ENCODE measurements at places on chromosomes 5 and 9.

GRCh38 chr5:145976431-145977155 lies 40.2 kb downstream of the SH3RF2 start:
- DNase-seq, result no peak

- no peak for DNase-seq
These were observed 24.2 kb downstream of the ZBTB43 start for GRCh38 chr9:126829035-126829434.

GRCh38 chr9:131396626-131397025 lies 2.7 kb downstream of the PRRC2B start:
- no peak for DNase-seq

GRCh38 chr9:84241817-84242373 lies 98.7 kb downstream of the SLC28A3 start:
- DNase-seq, result no peak

GRCh38 chr9:133113949-133114885 lies 6.8 kb downstream of the RALGDS start:
- DNase-seq, result no peak

DNA sequence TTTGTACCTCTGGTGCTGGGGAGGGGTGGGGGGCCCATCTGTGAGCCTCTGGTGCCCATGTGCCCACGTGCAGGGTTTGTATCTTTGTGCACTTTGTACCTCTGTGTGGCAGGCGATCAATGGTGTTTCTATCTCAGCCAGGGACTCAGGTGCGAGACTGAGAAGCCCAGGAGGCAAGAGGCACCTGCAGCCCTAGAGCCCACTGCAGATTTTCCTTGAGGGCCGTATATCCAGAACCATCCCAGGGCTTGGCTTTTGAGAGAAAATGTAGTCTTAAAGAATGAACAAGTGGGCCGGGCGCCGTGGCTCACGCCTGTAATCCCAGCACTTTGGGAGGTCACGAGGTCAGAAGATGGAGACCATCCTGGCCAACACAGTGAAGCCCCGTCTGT lies 52.2 kb upstream of the KCNMB1 start:
- DNase-seq, result no peak

DNA sequence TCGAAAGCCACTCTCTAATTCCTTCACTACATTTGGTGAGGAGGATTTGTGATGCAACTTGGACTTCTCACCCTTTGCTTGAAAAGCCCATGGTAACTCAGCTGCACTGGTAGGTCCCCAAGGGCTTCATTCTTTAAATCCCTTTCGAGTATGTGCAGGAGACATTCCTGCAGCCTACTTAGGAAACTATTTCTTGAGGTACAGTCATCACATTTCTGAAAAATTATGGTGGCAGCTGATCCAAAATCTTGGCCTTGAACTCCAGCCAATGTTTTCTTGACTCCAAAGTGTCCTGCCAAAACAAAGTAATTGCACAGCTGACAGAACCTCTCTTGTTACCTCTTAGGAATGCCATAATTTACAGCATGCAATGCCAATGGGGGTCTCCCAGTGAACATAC lies 99.7 kb downstream of the NPR3 start:
- no peak for DNase-seq

DNA sequence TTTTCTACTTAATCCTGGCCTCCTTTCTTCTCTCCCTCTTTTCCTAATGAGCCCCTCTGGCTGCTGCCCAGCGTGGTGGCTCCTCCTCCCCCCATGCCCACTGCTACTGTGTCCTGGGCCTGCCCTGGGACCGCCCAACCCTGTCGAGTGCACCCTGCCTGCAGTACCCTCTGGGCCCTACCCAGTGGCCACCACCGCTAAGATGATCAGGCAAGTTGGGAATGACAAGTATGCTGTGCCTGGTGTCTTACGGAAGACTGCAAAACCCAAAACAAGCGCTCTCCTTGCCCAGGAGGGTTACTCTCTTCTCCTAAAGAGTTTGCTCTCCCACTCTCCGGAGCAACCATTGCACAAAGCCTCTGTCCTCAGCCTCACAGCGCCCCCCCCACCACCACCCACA lies 273.7 kb downstream of the SYK start:
- no peak for DNase-seq

- DNase-seq, result no peak
These were observed 1.0 kb upstream of the ERCC6L2 start for GRCh38 chr9:95874303-95874988.
